ENCODE measurements at places on chromosomes 1 and 21.

DNA sequence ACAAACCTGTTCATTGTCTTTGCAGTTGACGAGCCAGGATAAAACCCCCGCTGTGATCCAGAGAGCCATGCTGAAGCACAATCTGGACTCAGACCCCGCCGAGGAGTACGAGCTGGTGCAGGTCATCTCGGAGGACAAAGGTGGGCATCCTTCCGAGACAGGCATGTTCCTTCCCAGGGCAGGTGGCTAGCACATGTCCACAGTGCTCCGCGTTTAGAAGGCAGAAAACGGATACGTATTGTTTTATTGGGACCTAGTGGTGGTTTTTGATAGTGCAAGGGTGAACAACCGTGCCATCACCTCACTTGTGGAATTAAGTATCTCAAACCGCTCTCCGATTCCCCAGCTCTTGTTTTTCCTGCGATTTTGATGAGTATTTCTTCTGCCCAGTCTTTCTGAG lies 115.3 kb downstream of the COLGALT2 start:
- no peak for DNase-seq

- DNase-seq, result no peak
Observed at GRCh38 chr21:15686506-15686905, 43.3 kb upstream of the USP25 start.

- DNase-seq, result no peak
Observed at GRCh38 chr1:43851561-43852338, 81.9 kb upstream of the ARTN start.

DNA sequence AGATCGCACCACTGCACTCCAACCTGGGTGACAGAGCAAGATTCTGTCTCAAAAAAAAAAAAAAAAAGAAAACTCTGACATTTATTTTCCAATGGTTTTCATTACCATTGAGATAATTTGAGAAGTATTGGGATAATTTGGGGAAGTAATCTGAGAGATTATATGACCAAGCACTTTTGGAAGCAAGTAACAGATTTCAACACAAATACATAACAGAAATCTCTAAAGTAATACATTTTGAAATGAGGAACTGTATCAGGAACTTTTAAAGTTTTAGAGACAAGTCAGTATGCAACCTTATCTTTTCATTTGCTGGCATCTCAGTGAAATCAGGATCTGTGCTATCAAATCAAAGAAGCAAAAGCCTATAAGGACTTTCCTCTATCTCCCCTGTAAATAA lies 25.4 kb upstream of the SLC16A1 start:
- no peak for DNase-seq

- DNase-seq, result no peak
Observed at GRCh38 chr1:32111040-32111623, 3.3 kb downstream of the KPNA6 start.

DNA sequence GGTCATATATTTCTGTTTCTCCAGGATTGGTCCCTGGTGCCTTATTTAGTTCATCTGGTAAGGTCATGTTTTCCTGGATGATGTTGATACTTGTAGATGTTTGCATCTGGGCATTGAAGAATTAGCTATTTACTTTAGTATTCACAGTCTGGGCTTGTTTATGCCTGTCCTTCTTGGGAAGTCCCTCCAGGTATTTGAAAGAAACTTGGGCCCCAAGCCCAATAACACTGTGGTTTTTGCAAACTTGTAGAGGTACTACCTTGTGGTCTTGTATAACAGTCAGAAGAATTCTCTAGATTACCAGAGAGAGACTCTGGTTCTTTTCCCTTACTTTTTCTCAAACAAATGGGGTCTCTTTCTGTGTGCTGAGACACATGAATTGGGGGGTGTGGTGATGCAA lies 251.4 kb upstream of the B3GALT2 start:
- no peak for DNase-seq

DNA sequence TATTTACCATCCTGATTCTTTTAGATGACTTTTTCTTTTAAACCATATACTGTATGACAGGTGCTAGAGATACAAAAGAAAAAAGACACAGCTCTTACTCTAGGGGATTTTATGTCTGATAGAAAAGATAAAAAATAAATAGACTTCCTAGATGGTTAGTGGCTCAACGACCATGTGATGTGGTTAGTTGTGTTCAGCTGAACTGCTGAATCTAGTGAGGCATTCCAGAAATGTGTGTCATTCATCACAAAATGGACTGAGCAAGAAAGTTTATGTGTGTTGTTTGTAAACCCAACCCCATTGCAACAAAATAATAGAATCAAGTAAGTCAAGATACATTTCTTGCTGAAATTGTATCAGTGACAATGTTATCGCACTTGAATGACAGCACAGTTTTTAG lies 205.8 kb upstream of the LYPLAL1 start:
- DNase-seq, result no peak

DNA sequence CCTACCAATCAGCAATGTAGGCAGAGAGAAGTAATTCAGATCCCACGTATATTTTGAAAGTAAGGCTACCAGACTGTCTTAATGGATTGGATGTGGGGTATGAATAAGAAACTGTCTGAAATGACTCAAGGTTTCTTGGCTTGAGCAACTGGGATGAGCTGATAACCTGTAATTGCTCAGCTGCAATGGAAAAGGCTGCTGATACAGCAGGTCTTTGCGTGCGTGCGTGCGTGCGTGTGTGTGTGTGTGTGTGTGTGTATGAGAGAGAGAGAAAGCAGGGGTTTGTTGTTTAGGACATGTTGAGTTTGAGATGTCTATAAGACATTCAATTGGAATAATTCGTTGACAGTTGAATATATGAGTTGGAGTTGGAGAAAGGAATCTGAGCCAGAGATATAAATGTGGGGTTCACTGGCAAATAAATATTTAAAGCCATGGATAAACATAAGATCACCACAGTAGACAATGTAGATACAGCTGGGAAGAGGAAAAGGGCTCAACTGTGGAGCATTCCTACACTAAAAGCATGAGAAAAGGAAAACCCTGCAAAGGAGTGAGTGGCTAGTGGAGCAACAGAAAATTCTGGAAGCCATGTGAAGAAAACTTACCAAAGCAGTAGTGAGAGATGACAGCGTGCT lies 72.9 kb downstream of the UCHL5 start:
- no peak for DNase-seq

- DNase-seq, result no peak
Observed at GRCh38 chr1:20978413-20978812, 191.3 kb upstream of the HP1BP3 start.

DNA sequence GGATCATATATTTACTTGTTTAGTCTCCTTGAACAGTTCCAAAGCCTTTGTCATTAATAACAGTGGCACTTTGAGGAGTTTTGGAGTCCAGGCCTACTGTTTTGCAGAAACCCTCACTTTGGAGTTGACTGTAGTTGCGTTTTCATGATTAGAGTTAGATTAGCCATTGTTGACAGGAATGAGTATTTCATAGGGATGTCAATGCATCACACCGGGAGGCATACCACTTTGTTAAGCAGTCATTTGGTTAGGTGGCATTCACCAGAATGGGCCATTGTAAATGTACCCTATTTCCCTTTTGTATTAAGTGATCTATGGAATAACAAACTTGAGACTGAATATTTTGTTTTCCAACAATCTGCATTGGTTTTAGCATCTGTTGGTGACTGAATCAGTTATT lies 11.8 kb downstream of the MRPS6 start:
- DNase-seq, result no peak

- DNase-seq, result no peak
Observed at GRCh38 chr21:44761747-44762208, 39.8 kb downstream of the UBE2G2 start.

GRCh38 chr1:158053276-158053675 lies 59.8 kb downstream of the KIRREL1 start:
- DNase-seq, result no peak

DNA sequence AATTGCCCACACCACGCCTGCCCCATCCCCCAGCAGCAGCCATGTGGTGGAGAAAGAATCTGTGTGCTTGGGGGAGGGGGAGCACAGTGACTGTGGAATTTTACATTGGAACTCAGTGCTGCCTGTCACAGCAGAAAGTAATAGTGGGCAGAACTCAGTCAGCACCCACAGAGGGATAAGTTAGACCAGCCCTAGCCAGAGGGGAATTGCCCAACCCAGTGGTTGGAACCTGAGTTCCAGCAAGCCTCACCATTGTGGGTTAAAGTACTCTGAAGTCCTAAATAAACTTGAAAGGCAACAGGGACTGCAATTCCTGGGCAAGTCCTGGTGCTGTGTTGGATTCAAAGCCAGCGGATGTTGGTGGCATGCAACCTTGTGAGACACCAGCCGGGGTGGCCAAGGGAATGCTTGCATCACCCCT lies 88.8 kb downstream of the MRPL39 start:
- DNase-seq, result no peak

GRCh38 chr1:228265167-228265566 lies 57.3 kb downstream of the OBSCN start:
- DNase-seq, result no peak

DNA sequence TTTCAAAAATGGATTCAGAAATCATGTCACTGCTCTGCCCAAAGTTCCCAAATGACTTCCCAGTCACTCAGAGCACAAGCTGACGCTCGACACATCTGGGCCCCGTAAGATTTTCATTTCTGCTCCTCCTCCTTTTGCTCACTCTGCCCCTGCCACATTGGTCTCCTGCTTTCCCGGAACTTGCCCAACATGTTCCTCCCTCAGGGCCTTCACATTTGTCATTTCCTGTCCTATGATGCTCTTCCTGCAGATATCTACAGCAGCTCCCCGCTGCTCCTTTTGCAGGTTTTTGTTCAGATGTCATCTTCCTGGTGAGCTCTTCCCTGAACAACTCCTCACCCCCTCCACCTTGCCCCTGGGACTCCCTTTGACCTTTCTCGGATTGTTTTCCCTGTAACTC lies 58.5 kb upstream of the IVNS1ABP start:
- DNase-seq, result peak; percentile 47

Measured in Right ventricle myocardium superior (tissue), 1 donor.